ENCODE measurements at places on chromosomes 2 and 18.

GRCh38 chr2:29596584-29596983, 324.8 kb downstream of the ALK start:
- no peak for DNase-seq

GRCh38 chr2:201182650-201183364, at the start of gene CASP10:
CASP10 (plus strand) TSS chr2:201183141; CDS start chr2:201185778, 2,637 bp downstream.
- DNase-seq: peak; percentile 44

GRCh38 chr2:16037808-16038457, 97.6 kb downstream of the MYCN start:
- DNase-seq: no peak

GRCh38 chr2:102072741-102073140, 69.8 kb upstream of the IL1R1 start:
- no peak for DNase-seq

DNA sequence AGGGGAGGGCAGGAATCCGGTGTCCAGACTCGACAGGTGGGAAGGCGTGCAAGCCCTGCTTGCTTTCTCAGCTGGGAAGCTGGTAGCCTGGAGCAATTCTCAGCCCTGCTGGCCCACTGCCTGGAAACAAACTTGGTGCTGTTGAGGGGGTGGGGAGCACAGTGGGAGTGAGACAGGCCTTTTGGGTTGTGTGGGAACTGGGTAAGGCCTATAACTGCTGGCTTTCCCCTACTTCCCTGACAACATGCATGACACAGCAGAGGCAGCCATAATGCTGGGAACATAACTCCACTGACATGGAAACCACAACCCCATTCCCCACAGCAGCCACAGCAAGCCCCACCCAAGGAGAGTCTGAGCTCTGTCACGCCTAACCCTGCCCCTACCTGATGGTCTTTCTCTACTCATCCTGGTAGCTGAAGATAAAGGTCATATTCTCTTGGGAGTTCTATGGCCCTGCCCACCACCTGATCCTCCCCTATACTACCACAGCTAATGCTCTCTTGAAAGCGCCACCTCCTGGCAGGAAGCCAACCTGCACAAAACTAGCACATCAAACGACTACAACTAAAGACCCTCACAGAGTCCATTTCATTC, 122.9 kb upstream of the ACVR1C start:
- DNase-seq: peak; percentile 15

DNA sequence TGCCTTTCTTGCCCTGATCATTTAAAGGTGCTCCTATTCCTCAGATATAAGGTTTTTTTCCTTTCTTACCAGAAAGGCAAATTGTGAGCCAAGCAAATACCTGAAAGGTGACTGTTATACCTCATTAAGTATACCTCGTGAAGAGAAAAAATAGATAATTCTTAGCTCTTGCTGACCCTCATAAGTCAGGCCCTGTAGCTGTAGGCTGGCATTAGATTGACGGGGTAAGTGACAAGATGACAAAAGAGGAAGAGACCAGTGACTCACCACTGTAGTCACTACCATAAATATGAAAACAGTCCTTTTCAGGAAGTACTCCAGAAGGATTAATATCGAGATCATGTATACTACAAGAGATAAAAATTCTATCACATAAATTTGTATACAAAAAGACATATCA, 104.6 kb downstream of the PTPN4 start:
- DNase-seq: no peak

GRCh38 chr18:40612356-40612755, 1342.7 kb upstream of the PIK3C3 start:
- no peak for DNase-seq

DNA sequence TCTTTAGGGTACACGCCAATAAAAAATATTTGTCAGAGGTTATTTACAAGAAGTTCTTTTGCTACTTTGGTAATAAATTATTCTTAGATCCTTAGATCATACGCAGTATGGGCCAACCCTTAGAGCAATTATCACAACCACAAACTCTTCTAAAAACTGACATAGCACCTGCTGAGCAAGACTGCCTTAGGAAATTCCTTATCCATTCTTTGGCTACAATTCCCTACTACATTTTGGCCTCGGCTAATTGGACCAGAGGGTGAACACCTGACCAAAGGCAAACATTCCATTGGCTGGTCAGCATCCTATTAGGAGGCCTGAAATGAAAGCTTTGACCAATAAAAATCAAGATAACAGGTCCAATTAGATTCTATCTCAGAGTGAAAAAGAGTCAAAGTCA, 147.6 kb upstream of the CCDC68 start:
- no peak for DNase-seq
